Activated effector memory CD4-positive, alpha-beta T cell treated with anti-CD3 and anti-CD28 coated beads, Interleukin-2, amount 50 U/mL, for 16 hours (primary cell): ENCODE measurements at places on chromosomes 16 and 17.

GRCh38 chr17:78777881-78778280 is 4.2 kb downstream of the CYTH1 start:
- DNase-seq = peak; percentile 63

DNA sequence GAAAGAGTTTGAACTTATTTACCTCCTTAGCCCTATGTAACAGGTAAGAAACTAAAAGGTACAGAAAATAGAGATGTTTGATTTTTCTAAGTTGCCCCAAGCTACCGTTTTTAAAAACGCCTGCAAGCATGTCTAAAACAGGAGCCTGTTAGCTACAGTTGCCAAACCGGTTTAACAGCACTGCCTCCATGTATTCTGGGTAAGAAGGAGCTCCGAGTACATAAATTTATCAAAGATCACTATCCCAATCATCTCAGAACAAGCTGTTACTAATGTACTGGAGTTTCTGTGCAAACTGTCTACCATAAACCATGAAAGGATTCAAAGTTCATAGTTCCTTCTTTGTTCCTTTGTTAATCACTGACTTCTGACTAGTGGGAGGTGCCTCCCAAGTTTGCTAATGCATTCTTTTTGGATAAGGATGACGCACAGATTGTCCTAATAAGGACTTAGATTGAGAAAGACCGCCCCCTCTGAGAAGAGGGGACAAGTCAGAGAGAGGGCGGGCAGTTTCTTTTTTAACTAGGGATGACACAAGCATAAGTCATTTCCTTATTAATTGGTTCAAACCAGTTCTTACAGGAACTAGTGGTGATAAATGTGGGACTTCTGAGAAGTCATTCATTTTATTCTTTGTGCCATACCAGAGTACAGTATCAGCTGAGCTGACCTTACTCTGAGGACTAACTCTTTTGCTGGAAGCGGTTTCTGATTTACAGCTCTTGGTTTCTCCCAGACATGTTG is 55.3 kb downstream of the TUBD1 start:
- peak; percentile 82 for DNase-seq

DNA sequence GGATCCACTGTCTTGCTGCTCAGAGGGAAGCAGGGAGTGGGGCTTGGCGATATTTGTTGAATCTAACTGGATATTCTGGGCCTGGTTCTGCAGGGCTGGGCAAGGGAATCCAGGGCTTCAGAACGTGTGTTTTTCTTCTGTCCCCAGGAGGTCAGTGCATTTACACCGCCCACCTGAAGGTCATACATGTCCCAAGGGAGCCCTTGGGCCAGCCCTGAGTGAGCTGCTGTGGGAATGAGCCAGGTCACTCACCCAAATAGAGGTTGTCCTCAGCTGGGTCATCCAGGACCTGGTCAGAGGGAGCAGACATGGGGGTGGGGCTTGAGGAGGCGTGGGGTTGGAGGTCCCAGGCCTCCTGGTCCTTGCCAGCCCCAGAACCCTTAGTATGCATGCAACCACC is 10.6 kb downstream of the CAMKK1 start:
- DNase-seq = no peak

- peak; percentile 94 for DNase-seq
These were observed 5.0 kb downstream of the TBKBP1 start for GRCh38 chr17:47698749-47699535.

DNA sequence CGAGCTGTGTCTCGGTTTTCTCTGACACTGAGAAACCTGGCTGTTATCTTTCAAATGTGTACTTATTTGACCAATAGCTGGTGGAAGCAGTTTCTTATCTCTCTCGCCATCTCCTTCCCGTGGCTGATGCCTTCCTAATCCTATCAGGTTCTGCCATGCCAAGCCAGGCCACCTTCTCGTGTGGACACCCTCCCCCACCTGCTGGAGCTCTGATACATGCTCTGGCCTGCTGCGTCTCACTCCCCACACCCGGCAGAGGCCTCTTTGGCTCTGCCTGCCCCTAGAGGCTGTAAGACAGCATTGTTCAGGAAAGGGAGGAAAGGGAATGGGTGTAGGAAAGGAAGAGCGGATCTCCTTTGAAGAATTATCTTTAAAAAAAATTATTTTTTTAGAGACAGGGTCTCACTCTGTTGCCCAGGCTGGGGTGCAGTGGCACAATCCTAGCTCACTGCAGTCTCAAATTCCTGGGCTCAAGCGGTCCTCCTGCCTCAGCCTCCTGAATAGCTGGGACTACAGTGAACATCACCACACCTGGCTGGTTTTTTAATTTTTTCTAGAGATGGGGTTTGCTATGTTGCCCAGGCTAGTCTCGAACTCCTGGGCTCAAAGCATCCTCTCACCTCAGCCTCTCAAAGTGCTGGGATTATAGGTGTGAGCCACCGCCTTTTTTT is 7.5 kb upstream of the ARMC5 start:
- peak; percentile 60 for DNase-seq

GRCh38 chr16:64870859-64871258 is 251.0 kb downstream of the CDH11 start:
- DNase-seq = no peak

GRCh38 chr16:56800355-56800754 is 64.7 kb upstream of the SLC12A3 start:
- no peak for DNase-seq

DNA sequence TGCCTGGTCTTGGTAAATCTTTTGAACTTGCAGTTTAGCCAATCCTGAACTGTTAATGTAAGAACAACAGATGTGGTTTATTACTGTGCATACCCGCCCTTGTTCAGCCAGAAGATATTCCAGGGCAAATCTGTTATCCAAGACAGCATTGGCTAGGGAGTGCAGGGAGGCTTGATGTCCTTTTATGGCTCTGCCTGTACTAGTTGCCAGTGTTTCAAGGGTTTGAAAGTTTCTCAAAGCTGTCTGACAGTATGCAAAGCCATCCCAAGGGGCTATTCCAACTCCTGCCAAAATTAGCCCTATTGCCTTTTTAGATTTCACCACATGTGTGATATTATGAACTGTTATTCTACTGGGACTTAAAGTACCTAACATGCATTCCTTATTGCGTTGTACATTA is 30.1 kb downstream of the LCMT1 start:
- no peak for DNase-seq

GRCh38 chr16:89202422-89203215 is 2.3 kb upstream of the SLC22A31 start:
- DNase-seq = no peak

- DNase-seq = peak; percentile 50
These were observed 5.8 kb downstream of the ZC3H7A start for GRCh38 chr16:11791144-11791828.
